ENCODE measurements at places on chromosomes 13 and 19. TPM values are rescaled to one million over a fixed set of nuclear protein-coding genes. Genes with fewer than 3 reads are reported as not detected.

Gene CCL25
- not detected for total RNA-seq

Gene ZNF442
- 3.9 TPM for total RNA-seq

Gene KLK5
- total RNA-seq, result not detected

Gene MBD3L2
- not detected for total RNA-seq

Gene AKAP11
- total RNA-seq, result 39.5 TPM

Gene OR7C1
- total RNA-seq, result not detected

Gene PROSER1
- total RNA-seq, result 21.9 TPM

Gene PSPN
- total RNA-seq, result 1.4 TPM

Gene KIR3DL1
- not detected for total RNA-seq

Gene VSTM2B
- total RNA-seq, result not detected

Gene RNASEH2B
- 29.4 TPM for total RNA-seq

Gene PRX
- 1.2 TPM for total RNA-seq

Gene PRR12
- 2.7 TPM for total RNA-seq

Gene KLK13
- total RNA-seq, result not detected

Gene SSC5D
- 13.7 TPM for total RNA-seq

Gene RHPN2
- total RNA-seq, result 8.3 TPM

Gene MCF2L
- under 0.01 TPM for total RNA-seq

Gene EID2
- total RNA-seq, result 8.2 TPM

Gene SLC10A2
- not detected for total RNA-seq

Gene IL11
- total RNA-seq, result 33.9 TPM

Gene POSTN
- total RNA-seq, result 20.1 TPM

Gene PSG3
- not detected for total RNA-seq

Gene CYP4F12
- total RNA-seq, result not detected

Gene NAPSA
- 0.30 TPM for total RNA-seq

Gene ICAM1
- 26.8 TPM for total RNA-seq

Gene IZUMO1
- under 0.01 TPM for total RNA-seq

Gene STOML3
- total RNA-seq, result not detected

Gene ZNF546
- 5.6 TPM for total RNA-seq

Measured in smooth muscle cell of the umbilical artery (primary cell).